ENCODE measurements at places on chromosomes 5 and 9. TPM values are rescaled to one million over a fixed set of nuclear protein-coding genes. Genes with fewer than 3 reads are reported as not detected.

The GKAP1 gene
- total RNA-seq = 11.4 TPM

The SLC25A51 gene
- total RNA-seq = 37.6 TPM

DNA sequence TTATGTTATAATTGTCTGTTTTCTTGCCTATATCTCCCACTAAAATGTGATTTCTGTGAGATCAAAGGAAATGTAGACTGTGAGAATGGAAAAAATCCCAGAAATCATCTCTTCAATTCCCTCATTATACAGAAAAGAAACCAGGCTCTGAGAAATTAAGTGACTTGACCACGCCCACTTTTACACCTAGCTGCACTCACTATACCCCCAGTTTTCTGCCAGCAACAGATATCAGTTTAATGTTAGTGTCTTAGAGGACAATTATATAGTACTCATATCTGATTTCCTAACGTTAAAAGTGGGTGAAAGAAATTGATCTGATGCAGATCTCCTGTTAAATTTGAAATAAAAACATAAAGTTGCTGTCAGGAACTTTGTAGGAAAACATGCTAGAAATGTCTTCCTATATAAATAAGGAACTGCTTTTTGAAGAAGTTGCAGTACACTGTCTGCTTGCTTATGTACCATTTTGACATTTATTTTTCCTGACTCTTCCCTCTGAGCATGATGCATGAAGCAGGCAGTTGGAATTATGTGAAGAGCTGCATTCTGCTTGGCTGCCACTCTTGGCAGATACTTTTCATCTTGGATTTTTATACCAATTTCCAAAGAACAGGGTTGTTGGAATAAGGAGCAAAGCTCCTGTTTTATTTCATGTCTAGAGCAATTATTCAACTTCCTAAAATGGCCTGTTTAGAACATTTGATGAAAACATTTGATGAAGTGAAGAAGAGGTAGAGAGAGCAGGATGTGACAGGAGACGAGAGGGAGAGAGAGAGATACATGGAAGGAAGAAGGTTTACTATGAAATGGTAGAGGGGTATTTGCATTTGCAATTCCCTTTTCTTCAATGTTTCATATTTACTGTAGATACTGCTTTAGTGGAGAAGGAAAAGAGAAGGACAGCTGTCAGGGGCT, 57.3 kb upstream of the RICTOR start:
- no peak for DNase-seq

DNA sequence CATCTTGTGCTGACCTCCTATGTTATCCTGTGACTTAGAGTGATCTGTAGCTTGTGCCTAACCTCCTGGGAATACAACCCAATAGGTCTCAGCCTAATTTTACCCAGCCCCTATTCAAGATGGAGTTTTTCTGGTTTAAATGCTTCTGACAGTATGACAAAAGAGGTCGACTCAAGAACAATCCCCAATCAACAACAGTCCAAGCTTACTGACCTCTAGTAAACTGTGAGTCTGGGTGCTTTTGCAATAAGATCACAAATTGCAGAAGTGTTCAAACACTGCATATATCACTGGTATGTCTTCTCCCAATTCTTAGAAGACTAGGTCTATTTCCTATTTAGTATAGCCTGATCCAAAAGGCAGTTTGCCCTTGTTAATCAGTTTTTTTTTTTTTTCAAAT, 323.5 kb upstream of the PTGER4 start:
- no peak for DNase-seq

- no peak for DNase-seq
Measured at GRCh38 chr5:65084795-65085515, 316.2 kb downstream of the CWC27 start.

DNA sequence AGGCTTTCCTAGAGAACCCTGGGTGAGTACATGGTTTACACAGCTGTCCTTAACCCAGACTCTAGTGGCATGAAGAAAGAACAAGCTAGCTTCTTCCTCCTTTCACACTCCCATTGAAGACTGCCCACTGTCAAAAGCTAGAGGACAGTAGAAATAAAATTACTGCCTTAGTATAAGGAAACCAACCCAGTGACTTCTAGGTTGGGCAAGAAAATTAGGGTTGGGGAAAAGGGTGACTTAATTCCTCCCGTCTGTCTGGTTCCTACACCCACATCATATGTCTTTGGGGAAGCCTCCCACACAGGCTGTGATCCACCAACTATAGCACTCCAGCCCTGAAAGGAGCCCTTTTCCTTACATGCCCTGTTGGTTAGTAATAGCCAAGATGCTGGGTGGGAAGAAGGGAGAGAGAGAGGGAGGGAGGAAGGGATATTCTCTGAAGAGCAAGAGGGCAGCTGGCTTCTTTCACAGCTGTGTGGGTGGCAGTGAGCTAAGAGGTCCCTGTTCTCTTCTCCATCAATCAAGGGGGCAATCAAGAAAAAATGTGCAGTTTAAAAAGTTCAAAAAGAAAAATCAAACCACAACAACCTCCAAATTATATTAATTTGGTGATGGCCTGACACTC, 21.7 kb downstream of the HBEGF start:
- no peak for DNase-seq

Measured in T-cell (primary cell).